ENCODE measurements at places on chromosomes 2 and 18. TPM values are rescaled to one million over a fixed set of nuclear protein-coding genes. Genes with fewer than 3 reads are reported as not detected.

The B3GNT7 gene
- total RNA-seq = 1.2 TPM

The RNF152 gene
- total RNA-seq = 97.9 TPM

The TANK gene
- 89.5 TPM for total RNA-seq

The GPAT2 gene
- 1.6 TPM for total RNA-seq

The CYRIA gene
- total RNA-seq = 230 TPM

The CHRNA1 gene
- not detected for total RNA-seq

The MOGAT1 gene
- not detected for total RNA-seq

The SERPINB2 gene
- total RNA-seq = 0.62 TPM

The CHAC2 gene
- total RNA-seq = 5.3 TPM

The GREB1L gene
- total RNA-seq = 0.31 TPM

All from occipital lobe (tissue), 3 donors.